SK-MEL-5 (cell line): ENCODE measurements at places on chromosomes 2 and 18. TPM values are rescaled to one million over a fixed set of nuclear protein-coding genes. Genes with fewer than 3 reads are reported as not detected.
A peak's percentile ranks its signal among the peaks of the same experiment; 100 is the strongest.

Gene OXER1
- total RNA-seq: not detected in 2 replicates

Gene KCNG3
- total RNA-seq: 4.8 and 5.0 TPM in 2 replicates

Gene APCDD1
- not detected in 2 replicates for total RNA-seq

Gene CDH7
- 3.1 and 3.3 TPM in 2 replicates for total RNA-seq

Gene SNORC
- total RNA-seq: 0.55 and 1.1 TPM in 2 replicates

Gene RTTN
- total RNA-seq: 21.7 and 23.3 TPM in 2 replicates

GRCh38 chr2:85785871-85786270, 32.1 kb downstream of the ATOH8 start:
- DNase-seq: no peak

- no peak for DNase-seq
Observed at GRCh38 chr2:157061799-157062198, 195.7 kb upstream of the GALNT5 start.

DNA sequence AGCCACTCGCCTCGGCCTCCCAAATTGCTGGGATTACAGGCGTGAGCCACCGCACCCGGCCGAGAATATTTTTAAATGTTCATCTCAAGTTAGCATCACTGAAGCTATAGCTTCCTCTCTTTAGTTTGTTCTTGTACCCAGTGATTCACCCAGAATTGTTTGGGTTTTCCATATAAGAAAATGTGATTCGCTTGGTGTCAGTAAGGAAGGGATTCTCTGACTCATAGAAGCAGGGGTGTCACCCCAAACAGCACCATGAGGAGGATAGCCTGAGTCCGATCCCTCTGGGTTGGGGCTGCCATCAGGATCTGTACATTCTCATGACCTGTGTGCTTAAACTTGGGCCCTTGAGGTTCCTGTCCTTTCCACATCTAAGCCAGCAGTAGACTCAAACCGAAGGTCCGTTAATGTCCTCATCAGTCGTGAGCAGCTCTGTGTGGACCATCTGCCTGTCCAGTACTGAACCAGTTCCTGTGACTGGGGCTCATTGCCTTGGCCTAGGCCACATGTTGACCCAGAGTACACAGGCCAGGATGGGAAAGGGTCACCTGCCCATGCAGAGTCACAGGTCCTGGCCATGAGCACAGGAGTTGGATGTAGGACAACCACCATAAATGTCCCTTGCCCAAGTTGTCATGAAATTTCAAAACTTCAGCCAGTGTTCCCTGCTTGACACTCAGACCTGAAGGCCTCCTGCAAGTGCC, 311.9 kb downstream of the GBX2 start:
- DNase-seq: no peak

GRCh38 chr2:60512641-60513040, 40.8 kb downstream of the BCL11A start:
- DNase-seq: no peak

DNA sequence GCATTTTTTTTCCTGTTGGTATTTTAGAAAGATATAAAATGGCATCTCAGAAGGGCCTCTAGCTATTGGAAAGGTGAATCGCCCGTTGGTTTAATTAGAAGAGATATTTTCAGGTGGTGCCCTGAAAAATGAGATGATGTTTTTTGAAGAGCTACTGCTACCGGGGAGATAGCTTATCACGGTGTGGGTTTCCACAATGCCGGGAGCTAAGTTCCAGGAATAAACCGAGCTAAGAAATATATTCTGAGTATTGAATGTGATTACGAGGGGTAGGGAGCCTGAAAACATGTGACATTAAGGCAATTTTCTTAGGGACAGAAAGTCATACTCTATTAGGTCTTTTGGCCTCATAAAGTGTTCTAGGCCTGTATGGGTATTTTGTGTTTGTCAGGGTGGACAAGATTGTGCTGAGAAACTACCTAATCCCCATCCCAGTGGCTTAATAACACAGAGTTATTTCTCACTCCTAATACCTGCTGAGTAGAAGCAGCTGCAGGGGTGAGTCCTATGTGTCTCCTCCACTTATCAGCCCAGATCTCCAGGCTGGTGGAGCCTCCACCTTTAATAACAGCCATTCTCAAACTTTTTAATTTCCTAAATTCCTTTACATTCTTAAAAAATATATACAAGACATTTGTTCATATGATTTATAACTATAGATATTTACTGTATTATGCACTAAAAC, 150.2 kb downstream of the LRRTM1 start:
- no peak for DNase-seq

DNA sequence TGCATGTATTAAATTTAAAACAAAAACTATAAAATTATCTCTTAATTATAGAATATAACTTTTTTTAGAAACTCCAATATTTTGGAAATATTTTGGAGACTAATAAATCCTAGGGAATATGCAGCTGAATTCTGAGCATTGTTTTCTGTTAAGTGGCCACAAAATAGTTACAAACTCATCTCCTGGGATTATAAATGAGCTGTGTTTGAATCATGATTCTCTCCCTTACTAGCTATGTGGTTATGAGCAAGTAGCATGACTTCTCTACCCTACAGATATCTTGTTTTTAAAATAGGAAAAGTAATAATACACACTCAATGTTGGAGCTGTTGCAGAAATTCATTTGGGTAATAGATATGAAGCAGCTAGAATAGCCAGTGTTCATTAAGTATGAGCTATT, 137.9 kb upstream of the ITGA4 start:
- no peak for DNase-seq

DNA sequence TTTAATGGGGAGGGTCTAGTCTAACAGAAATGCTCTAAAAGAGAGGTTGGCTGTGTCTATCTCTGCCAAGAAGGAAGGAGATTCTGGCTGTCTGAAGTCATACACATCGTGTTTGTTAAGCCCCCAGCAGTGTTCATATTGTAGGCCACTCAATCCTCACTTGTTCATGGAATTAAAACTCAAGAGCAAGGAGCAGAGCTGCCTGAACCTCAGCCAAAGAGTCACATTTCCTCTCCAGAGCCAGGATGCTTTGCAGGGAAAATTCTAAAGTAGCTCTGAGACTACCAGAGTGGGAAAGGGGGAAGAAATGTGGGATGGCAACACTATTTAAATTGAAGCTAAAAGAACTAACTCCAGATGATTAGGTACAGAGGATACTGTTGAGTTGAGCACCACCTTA, 190.7 kb upstream of the CXCR4 start:
- no peak for DNase-seq

- DNase-seq: no peak
Observed at GRCh38 chr2:16630463-16630862, 35.2 kb downstream of the CYRIA start.

- no peak for DNase-seq
Observed at GRCh38 chr18:58977223-58977622, 112.5 kb downstream of the ZNF532 start.

GRCh38 chr18:9477509-9477908, 2.2 kb downstream of the RALBP1 start:
- DNase-seq: no peak

GRCh38 chr18:9403795-9404564, 69.4 kb downstream of the TWSG1 start:
- peak; percentile 34 for DNase-seq

- peak; percentile 46 for DNase-seq
Observed at GRCh38 chr2:74267068-74267467, 68.7 kb downstream of the MTHFD2 start.

DNA sequence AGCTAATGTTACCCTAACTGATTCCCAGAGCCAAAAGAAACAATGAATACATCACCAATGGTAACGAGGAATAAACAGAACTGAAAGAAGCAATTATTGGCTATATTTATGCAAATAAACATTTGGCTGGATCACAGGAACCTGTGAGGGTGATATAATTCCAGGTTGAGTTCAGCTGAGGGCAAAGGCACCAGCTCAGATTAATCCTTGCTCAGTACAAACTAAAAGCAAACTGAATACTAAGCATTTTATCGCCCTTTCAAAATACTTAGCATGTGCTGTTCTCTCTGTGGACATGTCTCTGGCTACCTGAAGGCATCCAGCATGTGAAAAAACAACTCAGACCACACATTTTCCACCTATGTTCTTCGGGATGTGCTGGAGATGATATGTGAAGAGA, 791.7 kb downstream of the METTL4 start:
- no peak for DNase-seq

DNA sequence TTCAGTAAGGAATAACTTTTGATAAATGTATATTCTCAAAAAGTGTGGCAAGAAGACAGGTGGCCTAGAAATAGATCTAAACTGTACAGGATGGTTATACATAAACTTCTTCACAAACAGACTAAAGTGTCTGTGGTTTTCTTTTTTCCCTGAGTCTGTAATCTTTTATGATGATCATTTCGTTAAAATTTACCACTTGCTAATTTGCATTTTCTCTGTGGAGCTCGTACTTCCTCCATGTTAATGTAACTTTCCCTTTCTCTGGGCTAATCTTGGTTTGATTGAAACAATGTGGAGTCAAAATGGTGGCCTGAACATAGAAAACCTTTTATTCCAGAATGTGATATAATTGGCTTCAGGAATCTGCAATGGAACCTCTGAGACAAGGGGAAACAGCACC, 166.2 kb downstream of the FTCDNL1 start:
- DNase-seq: no peak

GRCh38 chr2:111042772-111043771, 77.6 kb upstream of the BCL2L11 start:
- DNase-seq: no peak

DNA sequence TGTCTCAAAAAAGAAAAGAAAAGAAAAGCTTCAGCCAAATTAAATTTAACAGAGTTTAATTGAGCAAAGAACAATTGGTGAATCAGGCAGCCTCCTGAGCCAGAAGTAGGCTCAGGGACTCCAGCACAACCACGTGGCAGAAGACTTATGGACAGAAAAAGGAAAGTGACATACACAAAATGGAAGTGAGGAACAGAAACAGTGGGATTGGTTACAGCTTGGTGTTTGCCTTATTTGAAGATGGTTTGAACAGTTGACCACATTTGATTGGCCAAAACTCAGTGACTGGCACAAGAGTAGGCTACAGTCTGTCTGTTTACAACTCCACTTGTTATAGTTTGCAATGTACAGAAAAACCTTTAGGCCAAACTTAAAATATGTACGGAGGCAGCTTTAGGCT, 83.1 kb downstream of the SOCS6 start:
- peak; percentile 7 for DNase-seq
